ENCODE measurements at places on chromosomes 3 and 15. TPM values are rescaled to one million over a fixed set of nuclear protein-coding genes. Genes with fewer than 3 reads are reported as not detected.
A peak's percentile ranks its signal among the peaks of the same experiment; 100 is the strongest.

DNA sequence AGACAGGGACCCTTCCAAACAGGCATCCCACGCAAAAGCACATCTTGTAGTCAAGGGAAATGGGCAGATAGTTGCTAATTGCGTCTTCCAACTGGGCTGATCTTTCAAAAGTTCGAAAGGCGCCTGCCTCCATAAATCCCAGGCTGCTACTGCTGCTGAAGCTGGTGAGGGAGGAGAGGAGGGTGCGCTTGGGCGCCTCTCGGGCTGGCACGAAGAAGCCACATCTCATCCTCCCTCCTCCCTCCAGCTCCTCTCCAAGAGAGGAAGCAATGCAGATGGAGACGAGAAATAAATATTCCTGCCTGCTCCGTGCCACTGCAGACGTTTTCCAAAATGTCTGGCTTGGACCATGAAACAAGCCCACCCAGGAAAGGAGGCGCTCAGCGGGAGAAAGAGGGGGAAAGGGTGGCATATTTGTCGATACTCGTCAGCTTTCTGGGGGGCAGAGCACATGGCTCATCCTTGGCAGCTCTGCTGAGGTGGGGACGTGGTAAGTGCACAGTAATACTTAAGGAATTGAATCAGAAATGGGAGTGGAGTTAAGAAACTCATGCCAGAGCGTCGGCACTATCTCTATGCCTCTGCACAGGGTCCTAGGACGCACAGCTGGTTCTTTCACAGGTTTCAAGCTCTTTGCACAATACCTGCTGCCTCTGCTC is 88.9 kb upstream of the FEZF2 start:
- no peaks in the 10 kb centered on the region for H3K27me3 ChIP-seq
- DNase-seq: no peak
- H3K4me1 ChIP-seq: no peaks in the 10 kb centered on the region
- no peaks in the 10 kb centered on the region for H3K36me3 ChIP-seq
- no peak overlapping the region for H3K4me3 ChIP-seq

DNA sequence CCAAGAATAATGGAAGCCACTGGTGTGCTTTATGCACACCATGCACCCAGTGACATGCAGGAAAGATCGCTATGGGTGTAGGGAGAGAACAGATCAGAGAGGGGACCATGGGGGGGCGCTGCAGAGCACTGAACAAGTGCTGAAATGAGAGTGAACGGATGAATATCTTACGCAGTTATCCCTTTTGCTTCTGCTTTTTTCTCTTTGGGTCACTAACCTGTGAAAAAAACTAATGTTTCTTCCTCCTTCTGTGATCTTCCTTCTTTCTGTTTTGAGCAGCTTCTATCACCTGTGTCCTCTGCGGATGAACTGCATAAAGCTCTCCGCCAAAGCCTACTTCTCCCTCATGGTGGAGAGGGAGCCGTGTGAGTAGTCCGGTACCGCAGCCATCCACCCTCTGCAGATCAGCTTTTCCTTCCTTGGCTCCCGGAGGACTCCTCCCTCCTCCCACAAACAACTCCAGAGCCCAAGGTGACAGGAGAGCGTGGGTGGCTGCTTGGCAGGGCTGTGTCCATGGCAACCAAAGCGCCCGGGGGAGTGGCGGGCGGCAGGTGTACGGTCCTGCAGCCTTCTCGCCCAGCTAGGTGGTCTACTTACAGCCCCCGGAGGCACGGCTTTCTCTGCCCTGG is 106.2 kb downstream of the DGKG start:
- H3K27ac ChIP-seq: no peak overlapping the region
- H3K4me3 ChIP-seq: no peak overlapping the region
- no peak for DNase-seq
- H3K27me3 ChIP-seq: no peaks in the 10 kb centered on the region
- H3K4me1 ChIP-seq: no peaks in the 10 kb centered on the region
- H3K36me3 ChIP-seq: no peaks in the 10 kb centered on the region

DNA sequence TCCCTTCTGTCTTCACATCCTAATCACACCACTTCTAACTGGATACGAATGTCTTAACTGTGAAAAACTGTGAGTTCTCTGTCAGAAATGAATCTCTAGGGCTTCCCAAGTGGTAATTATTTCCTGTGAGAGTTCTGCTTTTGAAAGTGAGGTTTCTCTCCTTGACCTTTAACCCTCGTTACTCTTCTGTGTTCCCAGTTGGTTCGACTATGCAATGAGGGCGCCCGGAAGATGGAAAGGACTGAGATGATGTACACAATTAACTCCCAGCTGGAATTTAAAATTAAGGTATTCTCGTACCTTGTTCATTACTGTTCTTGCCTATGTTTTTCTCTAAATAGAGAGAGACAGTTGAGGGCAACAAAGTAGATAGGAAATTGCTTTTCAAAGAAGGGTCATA is 96.5 kb downstream of the ARHGEF26 start:
- no peaks in the 10 kb centered on the region for H3K27me3 ChIP-seq
- DNase-seq: no peak
- peak overlapping the region; percentile 30 for H3K27ac ChIP-seq
- no peak overlapping the region for H3K4me3 ChIP-seq

DNA sequence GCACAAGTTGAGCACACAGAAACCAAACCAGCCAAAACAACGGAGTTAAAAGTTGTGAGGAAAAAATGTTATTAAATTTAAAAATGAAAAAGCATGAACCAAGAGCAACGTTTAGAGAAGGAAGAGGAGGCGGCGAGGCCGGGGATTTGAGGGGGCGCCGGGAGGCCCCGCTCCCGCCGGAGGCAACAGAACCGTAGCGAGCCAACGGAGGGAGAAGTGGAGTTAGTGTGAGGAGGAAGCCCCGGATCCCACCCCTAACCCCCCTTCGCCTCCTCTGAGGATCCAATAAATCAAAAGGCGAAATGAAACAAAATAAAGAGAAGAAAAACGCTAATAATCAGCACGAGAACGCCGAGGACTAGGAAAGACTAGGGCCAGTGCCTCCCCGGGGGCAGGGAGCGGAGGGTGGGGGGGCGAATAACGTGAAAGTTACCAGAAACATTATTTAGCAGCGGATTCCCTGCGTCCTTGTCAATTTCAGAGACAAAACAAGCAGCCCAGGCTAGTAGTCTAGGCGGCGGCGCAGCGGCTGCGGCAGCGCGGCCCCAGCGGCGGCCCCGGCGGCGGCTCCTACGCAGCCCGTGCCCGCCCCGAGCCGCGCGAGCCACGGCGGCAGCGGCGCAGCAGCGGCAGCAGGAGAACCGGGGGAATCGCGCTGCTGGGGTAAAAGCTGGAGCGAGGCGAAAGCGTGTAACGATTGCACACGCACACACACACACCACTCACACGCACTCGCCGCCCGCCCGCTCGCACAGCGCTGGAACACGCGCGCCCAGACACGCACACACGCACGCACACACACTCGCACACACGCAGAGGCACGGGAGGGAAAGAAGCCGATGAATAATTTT is 1.7 kb downstream of the MEIS2 start:
- peaks cover 3% of the 10 kb centered on the region for H3K4me1 ChIP-seq
- H3K27me3 ChIP-seq: no peaks in the 10 kb centered on the region
- peak overlapping the region; percentile 94 for H3K27ac ChIP-seq
- DNase-seq: peak; percentile 69

GRCh38 chr3:117507958-117508357 is 798.4 kb downstream of the TUSC7 start:
- DNase-seq: no peak
- H3K36me3 ChIP-seq: no peaks in the 10 kb centered on the region
- H3K4me1 ChIP-seq: no peaks in the 10 kb centered on the region
- H3K27ac ChIP-seq: no peak overlapping the region

DNA sequence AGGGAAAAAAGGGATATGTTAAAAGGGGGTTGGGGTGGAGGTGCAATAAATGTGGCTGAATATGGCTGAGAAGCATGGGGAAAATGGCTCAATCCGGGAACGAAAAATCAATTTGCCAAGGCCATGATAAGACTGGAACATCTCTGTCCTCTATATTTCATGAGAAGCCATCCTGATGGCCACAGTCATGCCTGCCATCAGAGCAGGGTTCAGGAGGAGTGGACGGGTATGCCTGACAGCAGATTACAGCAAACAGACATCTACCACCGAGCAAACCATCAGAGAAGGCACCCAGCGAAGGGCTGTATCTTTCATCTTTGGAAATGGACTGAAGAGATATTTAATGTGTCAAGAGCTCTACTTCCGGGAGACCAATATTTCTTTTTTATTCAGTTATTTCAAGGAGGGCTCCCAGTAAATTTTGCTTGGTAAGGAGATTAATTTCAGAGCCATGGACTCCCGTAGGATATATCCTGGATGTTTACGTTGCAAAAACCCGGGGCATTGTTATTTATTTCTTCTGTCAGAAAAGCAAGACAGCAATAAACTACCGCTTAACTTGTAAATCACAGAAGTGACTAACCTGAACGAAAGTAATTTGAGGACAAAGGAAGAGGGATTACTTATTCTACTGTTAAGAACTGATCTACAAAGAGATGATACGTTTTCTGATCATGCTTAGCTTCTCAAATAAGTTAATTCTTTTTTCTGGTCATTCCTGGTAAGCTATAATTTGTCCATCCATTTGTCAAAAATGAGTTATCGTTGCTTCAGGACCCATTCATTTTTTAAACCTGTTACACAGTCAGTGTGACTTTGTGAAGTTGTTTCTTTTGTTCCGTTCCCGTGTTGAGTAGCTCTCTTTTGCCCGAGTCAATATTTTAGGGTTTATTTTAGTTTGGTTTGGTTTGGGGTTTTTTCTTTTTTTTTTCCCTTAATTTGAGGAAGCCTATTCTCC is 80.6 kb upstream of the CHD2 start:
- H3K4me1 ChIP-seq: peaks cover 2% of the 10 kb centered on the region
- H3K27ac ChIP-seq: no peak overlapping the region
- no peaks in the 10 kb centered on the region for H3K27me3 ChIP-seq

Gene PIERCE2
- 1.5 TPM for polyA plus RNA-seq

Gene GOLGA8J
- polyA plus RNA-seq: not detected

Gene AADACL2
- polyA plus RNA-seq: not detected

Gene CFAP161
- polyA plus RNA-seq: 0.97 TPM

Gene KLHL6
- 0.21 TPM for polyA plus RNA-seq

Gene ST8SIA2
- not detected for polyA plus RNA-seq
